ENCODE measurements at places on chromosomes 1 and 21.

DNA sequence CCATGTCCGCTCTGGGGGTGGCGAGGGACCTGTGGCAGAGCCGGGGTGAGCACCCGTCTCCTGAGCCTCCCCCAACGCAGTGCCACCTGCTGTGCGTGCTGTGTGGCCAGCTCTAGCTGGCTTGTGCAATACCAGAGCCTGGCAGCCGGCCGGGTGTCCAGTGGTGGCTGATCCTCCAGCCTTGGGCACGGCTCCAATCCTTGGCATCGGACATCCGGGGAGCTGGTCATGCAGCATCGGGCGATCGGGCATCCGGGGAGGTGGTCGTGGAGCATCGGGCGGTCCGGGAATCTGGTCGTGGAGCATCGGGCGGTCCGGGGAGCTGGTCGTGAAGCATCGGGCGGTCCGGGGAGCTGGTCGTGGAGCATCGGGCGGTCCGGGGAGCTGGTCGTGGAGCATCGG lies 8.1 kb downstream of the SLX9 start:
- DNase-seq, result no peak

GRCh38 chr1:93613898-93614297 lies 67.7 kb downstream of the BCAR3 start:
- DNase-seq, result no peak

DNA sequence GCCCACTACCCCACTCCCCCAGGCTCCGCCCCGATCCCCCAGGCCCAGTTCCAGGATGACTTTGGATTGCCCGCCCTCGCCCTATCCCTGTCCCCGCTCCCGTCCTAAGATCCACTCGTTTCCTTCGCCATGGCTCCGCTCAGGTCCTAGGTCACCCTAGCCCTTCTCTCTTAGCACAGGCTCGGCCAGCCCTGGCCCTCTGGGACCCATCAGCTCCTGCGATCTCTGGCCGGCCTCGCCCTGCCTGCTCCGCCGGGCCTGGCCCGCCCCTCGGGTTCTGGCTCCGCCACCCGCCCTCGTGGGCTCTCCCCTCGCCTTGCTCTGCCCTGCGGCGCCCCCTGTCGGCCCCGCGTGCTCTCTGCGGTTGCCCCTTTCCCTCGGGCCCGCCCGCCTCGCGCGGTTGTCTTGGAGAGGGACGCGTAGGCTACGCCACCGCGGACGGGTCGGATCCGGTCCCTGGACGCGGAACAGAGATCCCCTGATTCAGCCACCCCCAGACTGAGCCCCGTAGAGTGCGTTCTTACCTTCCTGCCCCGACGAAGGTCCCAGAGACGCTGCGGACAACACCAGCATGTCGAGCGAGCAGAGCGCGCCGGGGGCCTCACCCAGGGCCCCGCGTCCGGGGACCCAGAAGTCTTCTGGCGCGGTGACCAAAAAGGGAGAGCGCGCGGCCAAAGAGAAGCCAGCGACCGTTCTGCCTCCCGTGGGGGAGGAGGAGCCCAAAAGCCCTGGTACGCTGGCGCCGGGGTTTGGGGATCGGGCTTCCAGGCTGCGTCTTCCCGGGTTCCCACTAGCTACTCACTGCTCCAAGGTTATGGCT lies at the start of gene LRRC71:
Gene LRRC71 (plus strand): TSS at position 400 of the 820 bp plus-strand sequence. CDS start 172 bp downstream, at position 572.
- peak; percentile 94 for DNase-seq

DNA sequence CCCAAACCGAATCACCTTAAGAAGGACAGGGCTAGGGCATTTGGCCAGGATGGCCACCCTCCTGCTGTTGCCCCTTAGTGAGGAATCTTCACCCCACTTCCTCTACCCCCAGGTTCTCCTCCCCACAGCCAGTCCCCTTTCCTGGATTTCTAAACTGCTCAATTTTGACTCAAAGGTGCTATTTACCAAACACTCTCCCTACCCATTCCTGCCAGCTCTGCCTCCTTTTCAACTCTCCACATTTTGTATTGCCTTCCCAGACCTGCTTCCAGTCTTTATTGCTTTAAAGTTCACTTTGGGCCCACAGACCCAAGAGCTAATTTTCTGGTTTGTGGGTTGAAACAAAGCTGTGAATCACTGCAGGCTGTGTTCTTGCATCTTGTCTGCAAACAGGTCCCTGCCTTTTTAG lies 3.6 kb downstream of the BTG2 start:
- no peak for DNase-seq

GRCh38 chr1:154767315-154768240 lies 102.5 kb downstream of the KCNN3 start:
- DNase-seq, result no peak

- peak; percentile 79 for DNase-seq
Measured at GRCh38 chr1:172837816-172838679, 179.1 kb downstream of the FASLG start.

GRCh38 chr1:96372881-96373280 lies 348.7 kb upstream of the PTBP2 start:
- DNase-seq, result no peak

GRCh38 chr1:179917601-179918429 lies 35.7 kb downstream of the TOR1AIP1 start:
- DNase-seq, result no peak

DNA sequence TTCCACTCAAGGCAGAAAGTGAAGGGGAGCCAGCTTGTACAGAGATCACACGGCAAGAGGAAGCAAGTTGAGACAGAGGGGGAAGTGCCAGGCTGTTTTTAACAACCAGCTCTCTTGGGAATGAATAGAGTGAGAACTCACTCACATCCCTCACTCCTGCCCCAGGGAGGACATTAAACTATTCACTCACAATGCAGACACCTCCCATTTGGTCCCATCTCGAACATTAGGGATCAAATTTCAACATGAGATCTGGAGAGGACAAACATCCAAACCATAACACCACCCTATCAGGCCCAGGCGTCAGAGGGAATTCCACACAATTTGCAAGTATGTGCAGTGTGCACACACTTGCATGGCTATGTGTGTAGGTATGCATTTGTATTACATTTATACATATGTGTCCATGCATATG lies 62.7 kb downstream of the DMAP1 start:
- DNase-seq, result no peak

- no peak for DNase-seq
Measured at GRCh38 chr1:161718559-161719324, 2.6 kb upstream of the FCRLB start.

GRCh38 chr1:21564521-21565095 lies 55.4 kb downstream of the ALPL start:
- no peak for DNase-seq
